ENCODE measurements at places on chromosomes 12 and 14.

DNA sequence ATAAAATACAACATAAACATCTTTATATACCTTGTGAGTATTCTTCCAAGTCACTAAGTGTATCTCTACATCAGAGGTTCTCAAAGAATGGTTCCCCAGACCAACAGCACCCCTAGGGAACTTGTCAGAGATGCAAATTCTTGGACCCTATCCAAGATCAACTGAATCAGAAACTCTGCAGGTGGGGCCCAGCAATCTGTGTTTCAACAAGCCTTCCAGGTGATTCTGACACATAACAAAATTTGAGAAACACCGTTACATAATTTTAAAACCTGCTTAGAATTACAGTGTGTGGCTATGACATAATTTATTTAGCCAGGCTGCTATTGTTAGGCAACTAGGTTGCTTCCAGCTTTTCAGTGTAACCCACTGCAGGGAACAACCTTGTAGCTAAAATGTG lies 49.8 kb downstream of the NTN4 start:
- DNase-seq: no peak

DNA sequence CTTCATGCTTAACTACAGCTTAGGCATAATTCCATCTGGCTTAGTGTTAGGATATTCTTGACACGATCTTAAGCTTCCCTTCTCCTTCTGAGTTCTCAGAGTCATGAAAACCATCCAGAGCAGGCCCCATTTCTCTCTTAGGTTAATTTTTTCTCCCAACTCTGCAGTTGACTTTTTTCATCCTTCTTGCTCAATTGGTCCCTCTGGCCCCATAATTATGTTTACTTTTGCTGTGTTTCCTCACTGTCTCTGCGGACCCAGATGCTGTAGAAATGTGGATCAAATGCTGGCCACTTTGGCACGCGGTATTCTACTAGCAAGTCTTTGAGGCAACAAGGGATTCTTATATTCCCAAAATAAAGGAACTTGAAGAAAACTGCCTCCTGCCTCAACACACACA lies 9.5 kb downstream of the TMEM132C start:
- DNase-seq: no peak

GRCh38 chr12:45726603-45727300 lies 2.8 kb upstream of the ARID2 start:
- peak; percentile 34 for DNase-seq

GRCh38 chr12:17035372-17035771 lies 429.4 kb upstream of the LMO3 start:
- DNase-seq: no peak

GRCh38 chr12:26056335-26056734 lies 68.5 kb downstream of the BHLHE41 start:
- DNase-seq: no peak

- DNase-seq: no peak
These were observed 646 bp downstream of the ST8SIA1 start for GRCh38 chr12:22333713-22334409.

GRCh38 chr14:65255583-65256461 lies 153.5 kb upstream of the MAX start:
- no peak for DNase-seq

DNA sequence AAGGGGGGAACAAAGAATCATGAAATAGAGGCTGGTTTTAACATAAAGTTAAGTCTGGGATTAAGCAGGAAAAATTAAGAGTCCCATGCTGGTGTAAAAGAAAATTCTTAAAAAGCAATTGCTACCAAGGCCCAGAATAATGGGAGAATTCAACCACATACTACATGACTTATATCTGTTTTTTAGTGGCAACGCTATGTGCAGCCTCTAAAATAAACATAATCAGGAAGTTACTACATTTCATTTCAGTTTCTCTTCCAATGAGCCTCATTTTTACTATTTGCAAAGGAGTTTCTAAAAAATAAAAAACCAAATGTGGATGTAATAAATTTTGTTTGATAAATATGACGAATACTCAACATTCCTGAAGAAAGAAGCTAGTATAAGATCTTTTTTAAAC lies 58.1 kb downstream of the CPNE8 start:
- no peak for DNase-seq

GRCh38 chr12:7667125-7667524 lies 1.4 kb upstream of the APOBEC1 start:
- DNase-seq: peak; percentile 2

All from fibroblast of skin of abdomen (primary cell).